ENCODE measurements at places on chromosomes 6 and 20.

DNA sequence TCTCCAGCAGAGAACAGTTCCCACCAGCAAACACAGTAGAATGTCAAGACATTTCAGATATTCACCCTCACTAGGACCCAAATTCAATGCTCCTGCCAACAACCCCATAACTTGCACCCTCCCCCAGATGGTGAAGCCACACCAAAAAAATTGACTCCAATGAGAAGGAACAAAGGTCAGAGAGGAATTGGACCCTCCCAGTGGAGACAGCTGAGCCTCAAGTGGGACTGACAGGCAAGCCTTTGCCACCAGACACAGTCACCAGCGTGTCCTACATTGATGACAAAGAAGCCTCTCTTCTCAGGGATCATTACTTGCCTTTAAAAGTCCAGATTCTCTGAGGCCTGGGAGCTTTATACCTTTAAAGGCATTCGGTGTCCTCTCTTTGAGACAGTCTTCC, 64.8 kb downstream of the HIVEP2 start:
- DNase-seq = no peak

GRCh38 chr6:32973144-32974015, 5.0 kb downstream of the BRD2 start:
- peak; percentile 30 for DNase-seq

DNA sequence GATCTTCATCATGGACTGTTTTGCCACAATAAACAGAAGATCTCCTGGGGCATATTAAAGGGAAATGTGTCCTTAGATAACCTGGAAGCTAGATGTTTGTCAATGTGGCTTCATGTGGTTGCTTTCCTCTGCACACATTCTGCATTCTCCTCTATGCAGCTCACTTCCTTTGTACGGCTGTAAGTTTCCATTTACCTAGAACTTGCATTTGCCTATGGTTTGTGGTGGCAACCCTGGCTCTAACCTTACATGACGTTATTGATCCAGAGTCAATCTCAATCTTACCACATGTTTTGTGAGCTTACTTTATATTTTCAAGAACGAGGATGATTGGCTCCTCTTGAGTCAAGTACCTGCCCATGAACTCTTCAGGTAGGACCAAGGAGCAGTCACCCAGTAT, 863.1 kb downstream of the MAFB start:
- peak; percentile 20 for DNase-seq

GRCh38 chr6:54307439-54307910, 766 bp upstream of the TINAG start:
- no peak for DNase-seq

GRCh38 chr6:14286634-14287428, 169.3 kb downstream of the CD83 start:
- DNase-seq = no peak

GRCh38 chr20:11687546-11688292, 230.0 kb upstream of the BTBD3 start:
- DNase-seq = no peak

- no peak for DNase-seq
These were observed 282.2 kb upstream of the EPHA7 start for GRCh38 chr6:93701526-93701925.

DNA sequence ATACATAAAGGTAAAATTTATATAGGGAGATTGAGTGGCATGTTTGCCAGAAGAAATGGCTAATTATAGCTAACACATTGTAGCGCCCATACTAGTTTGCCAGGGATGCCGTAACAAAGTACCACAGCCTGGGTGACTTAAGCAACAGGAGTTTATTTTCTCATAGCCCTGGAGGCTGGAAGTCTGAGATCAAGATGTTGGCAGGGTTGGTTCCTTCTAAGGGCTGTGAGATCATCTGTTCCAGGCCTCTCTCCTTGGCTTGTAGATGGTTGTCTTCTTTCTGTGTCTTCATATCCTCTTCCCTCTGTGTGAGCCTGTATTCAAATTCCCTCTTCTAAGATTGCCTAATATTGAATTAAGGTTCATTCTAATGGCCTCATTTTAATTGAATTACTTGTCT, 417.5 kb upstream of the OPRM1 start:
- DNase-seq = no peak

DNA sequence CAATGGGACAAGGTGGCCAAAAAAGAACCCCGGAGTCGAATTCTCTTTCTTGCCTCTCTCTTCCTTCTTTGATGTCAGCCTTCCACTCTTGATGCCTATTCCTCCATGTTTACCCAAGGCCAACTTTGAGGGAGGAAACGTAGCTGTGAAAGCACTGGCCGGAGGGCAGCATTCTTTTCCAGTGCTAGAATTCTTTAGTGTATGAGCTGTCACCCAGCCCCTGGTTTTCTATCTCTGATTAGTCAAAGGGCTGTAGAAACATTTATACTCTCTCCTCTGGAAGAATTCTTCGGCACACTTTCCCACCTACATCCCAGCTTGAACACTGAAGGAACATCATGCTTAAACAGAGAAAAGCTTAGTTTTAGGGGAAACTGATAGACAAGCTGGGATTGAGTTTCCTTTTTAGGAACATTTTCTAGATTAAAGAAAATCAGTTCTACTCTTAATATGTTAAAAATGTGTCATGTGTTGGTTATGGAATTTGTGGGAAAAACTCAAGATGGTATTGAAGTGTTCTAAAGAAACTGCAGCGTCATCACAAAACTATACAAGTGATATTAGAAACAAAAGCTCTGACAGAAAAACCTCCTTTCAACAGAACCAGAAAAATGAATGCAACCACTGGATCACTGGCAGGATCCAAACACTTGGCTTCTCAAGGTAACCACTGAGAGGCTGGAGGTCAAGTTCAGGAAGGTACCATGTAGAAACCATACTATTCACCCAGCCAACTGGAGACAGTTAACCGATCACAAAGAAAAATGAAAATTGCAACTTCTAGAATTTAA, 20.7 kb upstream of the UTRN start:
- no peak for DNase-seq

- peak; percentile 67 for DNase-seq
These were observed 14.3 kb upstream of the PIM1 start for GRCh38 chr6:37155394-37156312.
